Hindlimb muscle (tissue), 1 donor: ENCODE measurements at places on chromosomes 1 and 21. TPM values are rescaled to one million over a fixed set of nuclear protein-coding genes. Genes with fewer than 3 reads are reported as not detected.

TRIM62 gene
- 7.5 TPM for polyA plus RNA-seq

DNA sequence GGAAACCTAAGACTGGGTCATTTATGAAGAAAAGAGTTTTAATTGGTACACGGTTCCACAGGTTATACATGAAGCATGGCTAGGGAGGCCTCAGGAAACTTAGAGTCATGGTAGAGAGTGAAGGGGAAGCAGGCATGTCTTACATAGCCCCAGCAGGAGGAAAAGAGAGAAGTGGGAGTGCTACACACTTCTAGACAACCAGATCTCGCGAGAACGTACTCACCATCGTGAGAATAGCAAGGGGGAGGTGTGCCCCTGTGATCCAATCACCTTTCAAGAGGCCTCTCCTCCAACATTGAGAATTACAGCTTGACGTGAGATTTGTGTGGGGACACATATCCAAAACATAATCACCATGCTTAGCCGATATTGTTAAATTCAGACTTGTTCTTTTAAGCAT, 62.8 kb downstream of the DYRK1A start:
- no peak for DNase-seq

DNA sequence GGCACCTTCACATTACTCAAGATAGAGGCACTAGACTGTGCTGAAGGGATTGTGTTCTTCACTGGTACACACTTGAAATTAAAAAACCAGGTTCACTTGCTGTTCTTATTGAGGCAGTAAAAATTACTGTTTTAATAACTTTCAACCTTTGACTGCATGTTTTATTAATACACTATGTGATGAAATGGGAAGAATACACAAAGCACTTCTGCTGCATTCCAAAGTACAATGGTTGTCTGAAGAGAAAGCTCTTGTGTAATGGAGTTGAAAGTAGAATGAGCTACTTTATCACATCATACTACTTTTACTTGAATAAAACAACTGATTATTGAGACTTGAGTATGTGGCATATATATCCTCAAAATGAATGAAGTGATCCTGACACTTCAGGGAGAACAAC, 49.7 kb downstream of the LRRC8C start:
- DNase-seq: no peak

ELK4 gene
- polyA plus RNA-seq: 14.2 TPM
